ENCODE measurements at places on chromosomes 5 and 9.

DNA sequence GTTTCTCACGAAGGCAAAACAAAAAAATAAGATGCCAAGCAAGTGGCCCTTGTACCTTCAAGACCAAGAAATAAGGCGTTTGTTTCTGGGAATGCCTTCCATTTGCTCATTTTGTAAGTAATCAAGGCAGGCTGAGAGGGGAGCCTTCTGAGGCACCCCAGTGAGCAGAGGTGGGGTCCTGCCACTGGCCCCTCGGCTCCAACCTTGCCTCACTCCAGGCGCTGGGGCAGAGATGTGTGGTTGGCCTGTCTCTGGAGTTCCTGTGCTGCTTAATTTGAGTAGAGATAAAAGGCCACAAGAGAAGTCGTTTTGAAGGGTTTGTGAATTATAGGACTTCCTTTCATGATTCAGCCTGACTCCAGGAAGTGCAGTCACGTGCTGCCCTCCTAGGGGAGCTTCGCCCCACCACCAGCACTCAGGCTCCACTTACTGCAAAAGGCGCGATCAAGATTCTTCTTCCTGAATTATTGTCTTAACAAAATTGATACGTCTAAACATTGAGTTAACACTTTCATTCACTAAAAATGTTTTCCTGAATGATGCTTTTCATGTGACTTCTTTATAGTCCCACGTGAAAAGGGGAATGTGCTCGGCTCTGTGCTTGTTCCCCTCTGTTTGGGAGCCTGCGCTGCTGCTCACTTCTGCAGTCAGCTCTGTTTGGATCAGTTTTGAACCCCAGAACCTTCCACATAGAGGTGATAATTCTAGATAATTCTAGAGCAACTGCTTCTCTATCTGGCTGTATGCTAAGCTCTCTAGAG, 13.7 kb downstream of the SYK start:
- DNase-seq, result no peak

- DNase-seq, result no peak
These were observed 146.4 kb downstream of the GNAQ start for GRCh38 chr9:77885104-77885672.

GRCh38 chr9:87431837-87432236, 65.8 kb upstream of the DAPK1 start:
- DNase-seq, result no peak

DNA sequence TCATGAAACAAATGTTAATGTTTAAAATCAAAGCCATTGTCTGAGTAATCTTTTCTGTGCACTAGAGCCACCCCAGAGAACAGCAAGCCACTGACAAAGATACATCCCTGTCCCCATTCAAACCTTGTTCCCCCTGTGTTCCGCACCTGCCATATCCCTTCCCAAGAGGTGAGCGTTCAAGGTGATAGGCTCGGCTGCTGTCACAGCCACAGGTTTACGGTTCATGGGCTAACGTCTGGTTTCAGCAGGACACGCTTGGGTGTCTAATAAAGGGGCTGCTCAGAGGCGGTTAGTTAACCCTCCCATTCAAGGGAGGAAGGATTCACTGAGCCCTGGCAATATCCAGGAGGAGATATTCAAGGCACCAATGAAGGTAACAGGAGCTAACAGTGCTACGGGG, 24.5 kb upstream of the LAMC3 start:
- DNase-seq, result no peak

GRCh38 chr5:124948062-124948753, 201.8 kb upstream of the ZNF608 start:
- no peak for DNase-seq

- DNase-seq, result no peak
These were observed 80.1 kb downstream of the ZCCHC7 start for GRCh38 chr9:37200433-37201005.

- DNase-seq, result no peak
These were observed 45.2 kb upstream of the IL6ST start for GRCh38 chr5:56039985-56040384.

- no peak for DNase-seq
These were observed 8.4 kb upstream of the CREBRF start for GRCh38 chr5:173047838-173048105.

DNA sequence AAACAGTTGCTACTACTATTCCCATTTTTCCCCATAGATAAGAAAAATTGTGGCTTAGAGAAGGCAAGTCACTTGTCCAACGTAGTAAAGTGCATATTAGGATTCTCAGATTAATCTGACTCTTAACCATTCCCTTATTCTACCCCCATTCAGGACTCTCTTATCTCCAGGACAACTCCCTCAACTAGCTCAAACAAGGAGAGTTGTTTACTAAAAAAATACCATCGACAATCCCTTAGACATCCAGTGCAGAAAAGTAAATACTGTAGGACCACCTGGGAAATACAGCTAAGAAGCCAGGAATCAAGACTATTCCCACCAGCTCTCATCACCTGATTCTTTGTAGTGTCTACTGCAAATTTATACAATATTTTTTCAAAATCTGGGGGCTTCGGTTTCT, 9.4 kb upstream of the GRAMD2B start:
- DNase-seq, result no peak

GRCh38 chr5:40909264-40909663, at the start of gene C7:
C7 (plus strand) TSS chr5:40909497; CDS start chr5:40909611, 114 bp downstream.
- DNase-seq, result no peak

DNA sequence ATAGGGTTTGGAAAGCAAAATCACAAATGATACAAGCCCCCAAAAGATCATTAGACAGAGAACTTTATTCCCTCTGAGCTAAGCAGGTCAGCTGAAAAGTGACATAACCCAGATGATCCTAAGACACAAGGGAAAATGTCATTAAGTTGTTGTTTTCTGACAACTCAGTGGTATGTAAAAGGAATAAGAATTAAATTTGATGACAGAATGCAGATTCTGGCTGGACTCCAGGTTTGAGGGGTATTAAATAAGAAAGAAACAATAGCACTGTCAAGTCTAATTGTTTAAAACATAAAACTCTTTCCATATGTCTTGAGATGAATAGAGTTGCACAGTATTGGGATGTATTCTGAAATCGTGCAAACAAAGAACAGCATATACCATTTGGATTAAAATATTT, 429.9 kb downstream of the CAAP1 start:
- no peak for DNase-seq

- DNase-seq, result no peak
These were observed 1.9 kb downstream of the DIPK1B start for GRCh38 chr9:136714096-136714892.

- no peak for DNase-seq
These were observed 966 bp downstream of the SNX2 start for GRCh38 chr5:122775550-122776542.

GRCh38 chr9:81814794-81815464, 113.3 kb upstream of the SPATA31D4 start:
- no peak for DNase-seq
